ENCODE measurements at places on chromosomes 6 and 20.
A peak's percentile ranks its signal among the peaks of the same experiment; 100 is the strongest.

- DNase-seq: no peak
These were observed 3.5 kb upstream of the MOXD1 start for GRCh38 chr6:132404736-132405135.

DNA sequence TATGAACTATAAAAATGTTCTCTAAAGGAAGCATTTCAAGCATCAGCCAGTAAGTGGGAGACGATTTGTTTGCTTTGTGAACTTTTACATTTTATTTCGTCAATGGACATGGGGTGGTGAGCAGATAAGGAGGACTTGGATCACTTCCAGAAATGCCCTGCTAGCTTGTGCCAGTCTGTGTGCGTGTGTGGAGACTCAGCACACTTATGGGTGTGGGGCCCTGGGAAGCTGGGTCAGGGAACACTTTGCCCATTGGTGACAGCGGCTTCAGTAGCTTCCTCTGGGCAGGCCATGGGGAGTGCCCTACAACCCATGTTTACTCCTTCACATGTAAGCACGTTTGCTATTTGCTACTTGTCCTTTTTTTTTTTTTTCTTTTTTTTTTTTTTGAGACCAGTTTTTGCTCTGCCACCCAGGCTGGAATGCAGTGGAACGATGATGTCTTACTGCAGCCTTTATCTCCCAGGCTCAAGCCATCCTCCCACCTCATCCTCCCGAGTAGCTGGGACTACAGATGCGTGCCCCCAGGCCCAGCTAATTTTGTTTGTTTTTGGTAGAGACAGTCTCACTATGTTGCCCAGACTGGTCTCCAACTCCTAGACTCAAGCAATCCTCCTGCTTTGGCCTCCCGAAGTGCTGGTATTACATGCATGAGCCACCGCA is 24.2 kb downstream of the PRDM1 start:
- DNase-seq: no peak

DNA sequence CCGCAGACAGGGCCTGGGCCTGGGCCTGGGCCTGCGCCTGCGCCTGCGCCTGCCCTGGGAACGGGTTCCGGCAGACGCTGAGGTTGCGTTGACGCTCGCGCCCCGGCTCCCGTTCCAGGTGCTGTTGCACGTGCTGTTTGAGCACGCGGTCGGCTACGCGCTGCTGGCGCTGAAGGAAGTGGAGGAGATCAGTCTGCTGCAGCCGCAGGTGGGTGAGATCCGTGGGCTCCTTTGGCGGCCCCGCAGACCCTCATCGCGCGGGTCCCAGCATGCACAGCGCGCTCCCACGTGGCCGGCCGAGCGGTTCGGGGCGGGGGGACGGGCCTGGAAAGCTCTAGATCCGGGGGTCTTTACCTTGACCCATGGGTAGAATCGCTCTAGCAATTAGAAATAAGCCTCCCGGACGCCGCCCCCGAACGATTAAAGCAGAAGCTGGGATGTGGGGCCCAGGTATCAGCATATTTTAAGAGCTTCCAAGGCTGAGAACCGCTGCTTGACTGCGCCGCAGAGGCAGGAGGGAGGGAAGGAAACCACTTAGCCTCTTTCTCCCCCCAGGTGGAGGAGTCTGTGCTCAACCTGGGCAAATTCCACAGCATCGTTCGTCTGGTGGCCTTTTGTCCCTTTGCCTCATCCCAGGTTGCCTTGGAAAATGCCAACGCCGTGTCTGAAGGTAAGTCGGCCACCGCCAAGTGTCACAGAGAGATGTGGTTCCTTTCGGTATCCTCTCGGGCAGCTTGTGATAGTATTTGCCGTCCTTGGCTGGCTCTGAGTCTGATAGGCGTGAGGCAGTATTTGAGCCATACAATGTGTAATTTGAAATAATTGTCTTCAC is 508 bp downstream of the NOP56 start:
- peak; percentile 30 for DNase-seq

GRCh38 chr20:58374906-58375758 is 13.9 kb upstream of the VAPB start:
- no peak for DNase-seq

DNA sequence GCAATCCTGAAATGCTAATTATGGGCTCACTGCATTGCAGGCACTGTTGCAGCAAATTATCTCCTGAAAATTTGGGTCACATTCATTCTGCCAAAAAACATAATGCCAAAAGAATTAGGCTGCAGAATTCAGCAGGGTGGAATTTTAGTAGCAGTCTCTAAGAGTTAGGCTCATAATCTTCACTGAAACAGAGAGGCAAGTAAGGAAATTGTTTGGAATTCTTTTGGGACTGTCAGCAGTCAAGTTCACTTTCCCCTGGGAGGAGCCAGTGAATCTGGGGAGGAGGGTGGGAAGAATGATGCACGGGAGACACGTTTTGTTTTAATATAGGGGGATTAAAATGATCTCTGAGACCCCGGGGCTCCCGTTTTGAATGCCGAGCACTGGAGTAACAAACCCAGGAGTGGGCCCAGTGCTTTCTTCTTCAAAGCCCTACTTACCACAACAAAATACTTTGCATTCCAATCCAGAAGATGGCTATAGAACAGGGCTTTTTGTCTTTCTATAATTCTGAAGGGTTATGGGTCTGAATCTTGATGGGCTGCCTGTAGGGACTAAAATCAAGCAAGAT is 44.7 kb downstream of the SOBP start:
- DNase-seq: no peak
